ENCODE measurements at places on chromosomes 1 and 21.

DNA sequence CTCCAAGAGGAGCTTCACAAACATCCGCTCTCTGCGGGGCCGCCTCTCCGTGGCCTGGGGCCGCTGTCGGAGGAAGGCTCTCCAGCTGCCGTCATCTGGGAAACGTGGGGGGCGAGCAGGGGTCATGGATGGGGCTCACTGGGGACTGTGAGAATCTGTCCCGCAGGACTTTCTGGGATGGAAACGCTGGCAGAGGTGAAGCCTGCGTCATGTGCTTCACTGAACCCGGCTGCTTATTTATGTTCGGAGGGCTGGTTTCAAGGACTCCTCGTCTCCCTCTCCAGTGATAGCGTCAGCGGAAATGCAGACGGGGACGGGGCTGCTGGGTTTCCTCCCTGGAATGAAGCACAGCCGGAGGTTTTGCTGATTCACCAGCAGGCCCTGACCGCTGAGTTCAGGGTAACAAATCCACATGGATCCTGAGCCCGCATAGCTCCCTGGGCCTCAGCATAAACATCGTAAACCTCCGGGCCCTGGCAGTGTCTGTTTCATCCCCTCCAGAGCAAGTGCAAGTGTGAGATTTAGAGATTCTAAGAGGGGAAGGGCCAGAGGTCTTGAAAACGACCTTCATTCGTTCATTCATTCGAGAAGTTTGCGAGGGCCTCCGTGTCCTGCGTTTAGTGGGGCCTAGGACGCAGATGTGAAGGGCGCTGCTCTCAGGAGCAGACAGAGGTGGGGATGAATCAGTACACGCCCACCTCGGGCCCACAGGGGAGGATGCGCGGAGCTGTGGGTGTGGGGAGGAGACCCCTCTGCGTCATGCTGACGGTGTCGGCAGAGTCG is 7.0 kb upstream of the POFUT2 start:
- peak; percentile 39 for DNase-seq

GRCh38 chr1:209862391-209863356 is 34.9 kb downstream of the UTP25 start:
- no peak for DNase-seq

DNA sequence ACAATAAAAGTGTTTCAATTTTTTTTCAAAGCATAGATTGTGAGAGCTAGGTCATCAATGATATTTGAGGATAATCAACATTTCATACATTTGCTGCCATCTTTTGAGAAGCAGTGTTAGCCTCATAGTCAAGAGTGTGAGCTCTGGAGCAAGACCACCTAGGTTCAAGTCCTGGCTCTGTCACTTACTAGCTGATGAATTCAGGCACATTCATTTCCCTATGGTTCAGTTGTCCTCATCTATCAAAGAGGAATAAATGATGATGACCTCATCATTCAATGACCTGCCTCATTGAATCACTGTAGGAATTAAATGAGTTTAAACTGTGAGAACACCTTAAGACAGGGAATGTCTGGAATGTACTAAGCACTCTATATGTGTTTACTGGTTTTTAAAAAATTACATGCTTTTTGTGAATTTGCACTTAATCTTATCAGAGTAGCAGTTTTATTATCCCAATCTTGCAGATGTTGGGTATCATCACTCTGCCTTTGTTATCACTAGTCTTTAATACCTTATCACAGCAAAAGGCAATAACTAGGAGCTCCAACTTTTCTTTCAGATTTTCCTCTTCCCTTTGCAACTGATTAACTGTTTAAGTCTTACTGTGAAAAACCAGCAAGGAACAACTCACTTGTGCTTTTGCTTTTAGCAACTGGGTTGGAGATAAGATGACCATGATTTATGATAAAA is 47.4 kb downstream of the SLC30A10 start:
- no peak for DNase-seq

DNA sequence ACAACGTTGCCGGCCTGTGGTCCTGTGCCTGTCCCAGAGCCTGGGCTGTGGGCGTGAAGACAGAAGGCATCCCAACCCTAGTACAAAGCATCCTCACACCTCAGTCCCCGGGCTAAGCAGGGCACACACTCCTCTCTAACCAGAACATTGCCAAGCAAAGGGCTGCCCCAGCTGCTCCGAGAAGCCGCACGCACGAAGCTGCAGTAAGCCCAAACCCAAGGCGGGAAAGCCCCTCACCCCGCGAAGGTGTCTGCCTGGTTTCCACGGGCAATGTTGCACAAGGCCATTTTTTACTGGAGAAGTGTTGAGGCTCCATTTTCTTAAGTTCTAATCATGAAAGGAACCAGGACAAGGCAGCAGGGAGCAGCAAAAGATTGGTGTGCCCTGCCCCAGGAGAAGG is 519.0 kb downstream of the NPHP4 start:
- no peak for DNase-seq

DNA sequence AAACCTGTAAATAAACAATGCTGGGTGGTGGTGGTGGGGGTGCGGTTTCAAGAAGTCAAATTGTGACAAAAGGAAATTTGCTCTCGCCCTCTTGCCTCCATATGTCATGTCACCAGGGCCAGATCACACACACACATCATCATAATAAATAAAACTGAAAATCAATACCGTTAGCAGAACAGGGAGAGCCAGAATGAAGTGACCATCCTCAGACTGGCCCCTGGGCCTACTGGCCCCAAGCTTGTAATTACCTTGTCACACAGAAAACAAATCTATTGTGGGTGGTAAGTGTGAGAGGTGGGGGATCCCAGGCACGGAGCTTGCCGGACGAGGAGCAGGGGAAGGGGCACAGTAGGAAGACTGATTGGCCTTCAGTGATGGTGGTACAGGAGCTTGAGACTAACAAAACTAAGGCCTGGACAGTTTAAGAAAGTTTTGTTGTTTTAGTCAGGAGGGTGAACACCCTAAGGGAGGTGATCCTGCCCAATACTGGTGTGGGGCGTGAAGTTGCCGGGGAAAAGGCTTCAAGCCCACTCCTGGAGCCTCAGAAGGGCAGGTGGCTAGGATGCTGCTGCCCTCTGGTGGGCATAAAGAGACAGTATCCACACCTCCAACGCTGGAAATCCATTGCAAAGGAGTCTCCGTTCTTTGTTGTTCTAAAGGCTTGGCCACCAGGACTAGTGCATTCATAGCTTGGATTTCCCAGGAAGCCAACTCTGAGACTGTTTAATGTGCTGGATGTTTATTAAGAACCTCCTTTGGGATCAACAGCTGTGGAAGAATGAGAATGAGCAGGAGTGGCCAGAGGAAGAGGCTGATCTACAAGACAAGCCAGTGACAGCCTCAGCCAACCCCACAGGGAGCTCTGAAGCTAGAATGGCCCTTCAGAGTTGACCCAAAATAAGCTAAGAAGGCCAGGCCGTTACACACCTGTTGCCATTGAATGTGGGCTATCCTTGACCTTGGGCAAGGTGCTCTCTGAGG is 8.1 kb upstream of the C1orf216 start:
- peak; percentile 49 for DNase-seq

Data from SHP77 (cell line).